Lower lobe of right lung (tissue), 2 donors: ENCODE measurements at places on chromosomes 13 and 19.

DNA sequence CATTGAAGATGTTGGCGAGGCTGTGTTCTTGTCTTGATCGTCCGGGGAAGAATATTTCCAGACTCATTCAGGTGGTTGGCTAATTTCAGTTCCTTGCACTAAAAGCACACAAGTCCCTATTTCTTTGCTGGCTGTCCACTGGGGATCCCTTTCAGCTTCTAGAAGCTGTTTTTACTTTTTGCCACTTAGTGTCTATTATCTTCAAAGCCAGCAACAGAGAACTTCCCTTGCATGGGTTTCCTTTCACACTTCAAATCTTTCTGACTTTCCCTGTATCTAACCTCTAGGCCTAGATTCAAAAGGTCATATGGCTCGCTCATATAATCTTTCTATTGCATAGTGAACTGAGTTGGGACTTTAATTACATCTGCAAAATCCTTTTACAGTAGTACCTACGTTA is 215.3 kb upstream of the PCDH9 start:
- DNase-seq = no peak

GRCh38 chr19:48296963-48297734 is 27.3 kb downstream of the ZNF114 start:
- DNase-seq = no peak

GRCh38 chr13:71149046-71149445 is 718.0 kb downstream of the DACH1 start:
- DNase-seq = no peak

GRCh38 chr19:33703438-33703750 is 81.6 kb downstream of the CHST8 start:
- no peak for DNase-seq

DNA sequence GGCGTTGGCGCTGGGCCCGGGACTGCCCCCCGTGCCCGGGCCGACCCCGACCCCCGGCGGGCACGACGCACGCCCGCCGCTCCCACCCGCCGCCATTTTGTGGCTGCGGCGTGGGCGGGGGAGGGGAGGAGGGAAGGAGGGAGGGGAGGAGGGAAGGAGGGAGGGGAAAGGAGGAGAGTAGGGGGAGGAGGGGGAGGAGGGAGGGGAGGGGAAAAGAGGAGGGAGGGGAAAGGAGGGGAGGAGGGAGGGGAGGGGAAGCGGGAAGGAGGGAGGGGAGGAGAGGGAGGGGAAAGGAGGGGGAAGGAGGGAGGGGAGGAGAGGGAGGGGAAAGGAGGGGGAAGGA is at the start of gene BTBD2:
Gene BTBD2 (minus strand): TSS at position 107 of the 343 bp plus-strand sequence. CDS start 11 bp downstream, at position 96.
- peak; percentile 51 for DNase-seq

- DNase-seq = no peak
Measured at GRCh38 chr19:19355606-19356139, 35.0 kb downstream of the MAU2 start.
